Renal cortical epithelial cell (primary cell): ENCODE measurements at places on chromosomes 3 and 15. TPM values are rescaled to one million over a fixed set of nuclear protein-coding genes. Genes with fewer than 3 reads are reported as not detected.

DNA sequence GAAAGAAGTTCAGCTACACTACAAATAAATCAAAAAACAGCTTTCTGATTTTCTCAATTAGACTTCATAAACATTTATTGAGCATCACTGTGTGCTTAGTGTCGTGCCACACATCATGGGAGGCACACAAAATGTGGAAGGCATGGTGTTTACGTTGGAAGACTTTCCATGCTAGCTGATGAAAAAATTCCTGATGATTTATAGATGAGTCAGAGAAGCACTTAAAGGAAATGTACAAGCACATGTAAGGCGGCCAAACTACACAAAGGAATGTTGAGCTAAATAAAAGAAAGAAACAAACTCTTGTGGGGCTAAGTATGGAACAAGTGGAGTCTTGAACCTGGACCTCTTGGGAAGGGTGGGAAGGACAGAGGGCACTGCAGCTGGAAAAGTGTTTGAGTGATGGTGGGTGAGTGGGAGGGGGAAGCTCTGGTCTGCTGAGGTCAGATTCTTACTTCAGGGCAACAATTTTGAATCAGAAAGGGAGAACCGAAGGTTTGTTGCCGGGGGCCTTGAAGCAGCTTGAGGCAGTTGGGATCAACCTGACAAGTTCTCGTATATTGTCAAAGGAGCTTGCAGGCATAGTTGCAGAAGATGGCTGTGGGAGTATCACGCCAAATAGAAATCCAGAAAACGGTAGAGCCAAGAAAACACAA, 66.9 kb downstream of the FOXB1 start:
- DNase-seq = peak; percentile 13

Gene FRMD4B
- total RNA-seq = 20.8 and 24.5 TPM in 2 replicates

GRCh38 chr3:190863119-190863465, 598 bp upstream of the GMNC start:
- DNase-seq = peak; percentile 33

Gene CYP1A2
- not detected in 2 replicates for total RNA-seq

GRCh38 chr3:41033956-41034519, 165.3 kb upstream of the CTNNB1 start:
- DNase-seq = no peak

- DNase-seq = no peak
Observed at GRCh38 chr15:42020713-42021273, at the start of gene PLA2G4E. Gene PLA2G4E, minus strand, starts transcription at chr15:42021042. Its CDS starts 12 bp downstream, at chr15:42021030.

DNA sequence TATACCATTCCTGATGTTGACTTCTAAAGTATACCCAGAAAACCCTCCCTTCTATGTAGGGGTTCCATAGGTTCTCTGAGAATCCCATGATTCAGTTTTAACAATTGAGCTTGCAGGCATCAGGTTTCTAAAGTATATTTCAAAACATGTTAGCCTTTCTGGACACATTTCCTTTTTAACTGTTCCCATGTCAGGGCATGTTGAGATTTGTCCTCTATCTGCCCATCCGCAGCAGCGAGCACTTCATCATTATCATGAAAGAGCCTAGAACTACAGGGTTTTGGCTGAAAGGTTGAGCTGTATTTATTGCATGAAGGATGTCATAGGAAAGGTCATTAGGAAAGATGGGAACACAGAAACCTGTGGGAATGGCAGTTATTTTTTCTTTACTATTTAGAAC, 201.1 kb upstream of the BHLHE40 start:
- no peak for DNase-seq

DNA sequence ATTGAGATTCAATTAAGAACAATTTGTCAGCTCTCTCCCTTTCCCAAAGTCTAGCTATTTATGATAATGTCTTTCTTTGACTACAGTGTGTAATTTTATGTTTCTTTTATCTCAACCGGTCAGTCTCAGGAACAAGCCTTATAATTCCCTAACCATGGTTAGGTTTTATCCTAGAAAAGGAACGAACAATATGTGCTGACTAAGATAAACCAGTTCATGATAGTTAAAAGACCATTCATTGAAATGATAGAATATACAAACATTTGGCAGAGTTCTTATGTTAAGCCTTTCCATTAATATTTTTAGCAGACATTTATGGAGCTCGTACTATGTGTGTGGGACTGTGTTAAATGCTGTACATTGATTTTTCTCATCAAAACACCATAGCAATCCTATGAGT, 106.3 kb downstream of the SYNPR start:
- no peak for DNase-seq

GRCh38 chr15:76376816-76377215, 40.2 kb downstream of the ISL2 start:
- DNase-seq = no peak

DNA sequence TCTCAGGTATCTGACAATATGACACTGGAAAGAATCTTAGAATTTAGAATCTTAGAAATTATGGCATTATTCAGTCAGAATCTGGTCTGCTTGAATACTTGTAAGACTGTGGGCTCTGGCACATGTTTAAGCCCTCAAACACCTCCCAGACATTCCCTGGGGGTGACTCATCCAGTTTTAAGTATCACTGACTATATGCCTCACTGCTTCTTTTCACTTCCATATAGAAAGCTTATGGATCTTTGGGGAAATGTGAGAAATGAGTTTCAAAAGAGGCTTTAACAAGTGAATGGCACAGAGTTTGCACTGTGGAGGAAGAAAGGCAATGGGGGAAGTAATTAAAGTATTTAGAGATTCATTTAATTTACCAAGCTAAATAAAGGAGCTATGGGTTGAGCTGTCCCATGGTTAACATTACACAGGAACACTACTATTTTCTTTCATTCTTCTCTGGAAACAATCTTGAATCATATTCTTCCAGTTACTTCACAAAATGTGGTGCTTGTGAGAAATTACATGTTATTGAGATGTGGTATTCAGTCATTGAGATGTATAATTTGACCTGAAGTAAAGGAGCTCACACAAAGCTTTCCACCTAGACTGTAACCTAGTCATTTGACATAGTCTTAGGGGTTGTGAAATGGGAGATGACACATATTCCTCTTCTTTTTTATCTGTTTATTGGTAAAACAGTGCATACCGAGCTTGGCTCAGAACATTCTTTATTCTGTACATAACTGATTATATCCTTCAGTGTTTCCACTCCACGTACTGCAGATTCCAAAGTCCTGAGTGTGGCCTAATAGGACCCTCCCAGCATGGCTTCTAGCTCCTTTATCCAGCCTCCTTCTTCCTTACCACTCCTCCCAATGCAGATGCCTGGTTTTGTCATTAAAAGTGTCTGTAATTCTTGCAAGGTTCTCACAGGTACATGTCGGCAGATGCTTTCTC, 544.6 kb upstream of the NECTIN3 start:
- peak; percentile 93 for DNase-seq

DNA sequence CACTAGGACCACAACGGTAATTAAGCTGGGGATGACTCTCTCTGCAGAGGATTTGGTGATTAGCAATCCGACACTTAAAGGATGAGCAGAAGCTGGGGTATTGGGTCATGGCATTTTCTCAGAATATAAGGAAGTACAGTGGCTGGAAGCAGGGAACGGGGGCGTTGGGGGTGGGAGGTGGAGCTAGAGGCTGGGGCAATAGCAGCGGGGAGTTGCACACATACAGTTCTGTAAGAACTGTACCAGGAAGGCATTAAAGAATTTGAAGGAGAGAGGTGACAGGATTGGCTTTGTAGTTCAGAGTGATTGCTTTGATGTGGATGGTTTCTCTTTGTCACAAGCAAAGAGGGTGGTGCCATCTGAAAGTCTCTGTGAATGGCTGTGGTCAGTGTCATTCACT, 28.2 kb downstream of the PSMD6 start:
- DNase-seq = no peak

DNA sequence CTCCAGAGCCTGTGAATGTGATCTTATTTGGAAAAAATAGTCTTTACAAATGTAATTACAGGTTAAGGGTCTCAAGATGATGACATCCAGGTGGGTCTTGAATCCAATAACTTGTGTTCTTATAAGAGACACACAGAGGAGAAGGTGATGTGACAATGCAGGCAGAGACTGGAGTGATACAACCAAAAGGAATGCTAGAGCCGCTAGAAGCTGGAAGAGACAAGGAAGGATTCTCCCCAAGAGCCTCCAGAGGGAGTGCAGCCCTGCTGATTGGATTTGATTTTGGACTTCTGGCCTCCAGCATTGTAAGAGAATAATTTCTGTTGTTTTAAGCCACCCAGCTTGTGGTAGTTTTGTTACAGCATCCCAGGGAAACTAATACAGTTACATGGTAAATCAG, 9.7 kb downstream of the MYH15 start:
- DNase-seq = no peak

DNA sequence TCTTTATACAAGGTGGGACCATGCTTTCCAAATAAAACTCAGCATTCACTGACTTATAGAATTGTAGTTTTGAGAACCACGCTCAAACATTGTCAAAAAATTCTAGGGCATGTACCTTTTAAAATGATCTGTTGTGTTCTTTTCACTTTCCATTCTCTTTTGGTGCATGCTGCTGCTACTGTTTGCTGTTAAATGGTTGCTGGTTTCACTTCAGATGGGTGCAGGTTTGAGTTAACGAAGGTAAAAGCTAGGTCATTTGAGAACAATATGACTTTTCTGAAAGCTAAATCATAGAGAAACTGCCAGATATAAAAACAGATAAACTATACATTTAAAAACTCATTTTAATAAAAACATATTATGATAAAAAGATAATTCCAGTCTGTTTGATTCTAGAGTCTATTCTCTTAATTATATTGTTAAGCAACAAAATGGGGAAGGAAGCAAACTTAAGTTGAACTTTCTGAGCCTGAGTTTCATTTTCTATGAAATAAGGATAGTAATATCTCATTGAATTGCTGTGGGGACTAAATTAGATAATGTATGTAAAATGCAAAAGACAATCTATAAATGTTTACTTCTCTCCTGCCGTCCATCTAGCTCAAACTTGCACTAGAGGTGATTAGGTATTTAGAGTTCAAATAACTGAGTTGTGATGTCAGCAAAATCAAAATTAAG, 82.4 kb downstream of the OXSM start:
- DNase-seq = no peak

Gene SI
- not detected in 2 replicates for total RNA-seq

DNA sequence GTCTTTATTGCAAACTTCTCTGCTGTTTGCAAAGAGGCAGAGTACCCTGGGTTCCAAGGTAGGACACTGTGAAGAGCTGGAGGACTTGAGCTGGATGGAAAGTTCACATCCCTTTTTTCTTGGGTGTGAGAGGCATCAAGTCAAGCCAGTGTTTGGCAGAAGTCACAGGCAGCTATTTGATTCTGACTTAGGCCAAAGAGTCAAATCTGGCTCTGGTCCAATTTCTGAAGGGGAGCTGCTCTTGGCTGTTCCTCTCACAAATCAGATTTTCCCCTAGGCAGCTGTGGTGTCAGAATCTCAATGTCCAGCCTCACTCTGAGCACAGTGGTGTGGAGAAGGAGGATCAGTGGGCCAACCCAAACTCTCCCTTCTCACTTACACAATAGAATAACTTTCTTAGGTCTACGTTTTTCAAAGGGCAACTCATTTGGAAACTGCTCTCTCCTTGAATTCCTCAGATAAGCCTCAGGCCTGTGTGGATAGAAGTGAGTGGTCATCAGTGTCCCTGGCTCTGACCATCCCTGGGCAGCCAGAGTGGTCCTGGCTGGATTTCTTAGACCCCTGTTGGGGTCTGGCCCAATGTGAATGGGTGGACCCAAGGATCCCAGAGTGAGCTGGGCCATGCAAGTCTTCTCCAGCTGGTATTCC, 18.2 kb upstream of the AMOTL2 start:
- DNase-seq = no peak

Gene UQCC5
- 0.69 and 2.4 TPM in 2 replicates for total RNA-seq

- DNase-seq = no peak
Observed at GRCh38 chr3:172506094-172506493, 17.1 kb downstream of the TNFSF10 start.

Gene CAPN3
- total RNA-seq = 0.35 and 3.6 TPM in 2 replicates

Gene ATP13A4
- total RNA-seq = 0.15 TPM in 1 of 2 replicates, not detected in the other

DNA sequence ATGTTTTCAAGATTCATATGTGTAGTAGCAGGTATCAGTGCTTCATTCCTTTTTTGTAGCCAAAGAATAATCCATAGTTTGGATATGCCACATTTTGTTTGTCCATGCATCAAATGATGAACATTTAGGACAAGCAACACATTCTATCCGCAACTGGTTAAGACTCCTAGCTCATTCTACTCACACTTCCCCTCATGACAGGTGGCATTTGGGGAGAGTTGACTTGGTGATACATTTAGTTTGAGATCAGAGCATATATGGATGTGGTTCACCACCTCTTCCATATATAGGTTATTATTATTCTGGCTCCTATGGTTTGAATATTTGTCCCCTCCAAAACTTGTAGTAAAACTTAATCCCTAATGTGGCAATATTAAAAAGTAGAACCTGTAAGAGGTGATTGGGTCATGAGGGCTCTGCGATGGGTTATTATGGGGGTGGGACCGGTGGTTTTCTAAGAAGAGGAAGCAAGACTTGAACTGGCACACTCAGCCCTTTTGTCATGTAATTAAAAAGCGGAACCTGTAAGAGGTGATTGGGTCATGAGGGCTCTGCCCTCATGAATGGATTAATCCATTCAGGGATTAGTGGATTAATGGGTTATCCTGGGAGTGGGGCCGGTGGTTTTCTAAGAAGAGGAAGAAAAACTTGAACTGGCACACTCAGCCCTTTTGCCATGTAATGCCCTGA, 75.3 kb upstream of the HRH1 start:
- DNase-seq = no peak

Gene CYP1A1
- total RNA-seq = 1.7 TPM in 1 of 2 replicates, not detected in the other

DNA sequence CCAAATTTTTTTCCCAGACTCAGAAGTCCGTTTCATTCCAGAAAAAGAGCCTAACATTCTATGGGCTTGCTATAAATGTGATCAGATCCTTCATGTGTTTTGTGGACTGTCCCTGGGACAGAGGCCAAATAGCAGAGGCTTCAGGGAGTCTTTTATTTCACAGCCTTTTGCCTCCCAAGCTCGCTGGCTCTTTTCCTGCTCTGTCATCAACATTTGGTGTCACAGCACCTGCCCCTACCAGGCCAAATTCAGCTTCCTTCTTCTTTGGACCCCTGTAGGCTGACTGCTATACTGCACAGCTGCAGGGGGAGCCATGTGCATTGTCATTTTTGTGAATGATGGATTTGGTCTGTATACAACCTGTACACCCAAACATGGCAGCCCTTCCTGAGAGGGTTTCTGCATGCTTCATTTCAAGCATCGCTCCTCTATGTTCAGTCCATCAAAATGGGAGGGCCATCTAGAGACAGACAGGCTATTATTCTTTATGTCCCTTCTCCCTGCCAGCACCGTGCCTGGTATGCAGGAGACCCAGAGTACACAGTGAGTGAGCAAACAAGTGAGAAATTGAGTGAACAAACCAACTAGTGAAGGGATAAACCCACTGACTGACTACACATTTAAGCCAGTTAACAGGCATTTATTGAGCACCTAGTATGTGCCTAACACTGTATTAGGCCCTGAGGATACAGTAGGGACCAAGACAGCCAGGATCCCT, 17.9 kb upstream of the RPP14 start:
- no peak for DNase-seq
